ENCODE measurements at places on chromosomes 2 and 18. TPM values are rescaled to one million over a fixed set of nuclear protein-coding genes. Genes with fewer than 3 reads are reported as not detected.
A peak's percentile ranks its signal among the peaks of the same experiment; 100 is the strongest.

The PROM2 gene
- total RNA-seq: 1.4 TPM

The ERICH2 gene
- total RNA-seq: not detected

The CCDC102B gene
- total RNA-seq: 1.1 TPM

The INO80C gene
- 34.7 TPM for total RNA-seq

GRCh38 chr2:137179542-137179941, 414.2 kb downstream of the THSD7B start:
- H3K4me3 ChIP-seq: no peak overlapping the region
- no peaks in the 10 kb centered on the region for H3K36me3 ChIP-seq
- no peak overlapping the region for H3K27ac ChIP-seq
- DNase-seq: no peak
- H3K27me3 ChIP-seq: no peaks in the 10 kb centered on the region
- H3K4me1 ChIP-seq: no peaks in the 10 kb centered on the region

DNA sequence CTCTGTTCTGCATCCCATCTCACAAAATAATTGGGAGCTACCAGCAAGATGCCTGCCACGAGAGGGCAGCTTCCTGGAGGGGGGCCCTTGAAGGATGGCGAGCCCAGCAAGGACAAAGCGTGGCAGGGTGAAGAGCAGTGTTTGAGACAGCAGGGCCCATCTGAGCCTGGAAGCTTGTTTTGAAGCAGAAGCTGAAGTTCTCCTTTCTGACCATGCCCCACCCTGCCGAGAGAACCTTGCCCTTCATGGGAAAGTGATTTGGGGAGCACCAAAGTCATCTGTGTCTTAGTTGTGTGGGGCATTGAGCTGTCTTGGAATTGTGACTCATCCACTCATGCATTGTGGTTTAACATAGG, 216.3 kb downstream of the BCL11A start:
- no peaks in the 10 kb centered on the region for H3K36me3 ChIP-seq
- no peak overlapping the region for H3K4me3 ChIP-seq
- DNase-seq: peak; percentile 18
- peaks cover 2% of the 10 kb centered on the region for H3K27me3 ChIP-seq

GRCh38 chr18:69890558-69890957, 57.1 kb downstream of the CD226 start:
- peak; percentile 58 for DNase-seq
- peak overlapping the region; percentile 80 for H3K27ac ChIP-seq
- H3K4me3 ChIP-seq: peak overlapping the region; percentile 31
- no peaks in the 10 kb centered on the region for H3K27me3 ChIP-seq

DNA sequence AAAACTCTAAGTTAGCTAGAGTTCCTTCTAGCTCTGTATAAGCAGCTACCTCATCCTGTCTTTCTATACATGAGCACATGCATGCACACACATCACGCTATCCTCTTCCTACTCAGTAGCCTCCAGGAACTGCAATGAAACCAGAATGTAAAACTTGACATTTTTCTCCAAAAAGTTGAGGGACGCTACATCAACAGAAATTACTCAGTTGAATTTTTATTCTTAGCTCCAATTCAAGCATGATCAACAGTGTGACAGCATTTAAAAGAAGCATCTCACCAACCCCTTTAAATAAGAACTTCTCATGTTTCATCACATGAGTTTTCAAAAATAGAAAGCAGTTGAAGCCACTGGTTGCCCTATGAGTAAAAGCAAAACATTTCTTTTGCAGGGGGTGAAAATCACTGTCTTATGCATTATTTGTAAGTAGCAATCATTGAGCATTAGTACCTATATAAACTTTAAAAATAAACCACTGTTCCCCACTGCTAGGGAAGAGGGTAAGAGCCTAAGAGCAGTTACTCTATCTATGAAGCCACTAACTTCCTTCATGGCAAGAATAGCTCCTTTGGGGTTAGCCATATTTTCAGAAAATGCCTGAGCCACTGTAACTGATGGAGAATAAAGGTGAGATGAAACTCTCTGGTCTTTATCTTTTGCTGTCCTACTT, 77.9 kb upstream of the ARL5A start:
- H3K4me3 ChIP-seq: no peak overlapping the region
- H3K36me3 ChIP-seq: no peaks in the 10 kb centered on the region
- no peaks in the 10 kb centered on the region for H3K4me1 ChIP-seq
- peaks cover 7% of the 10 kb centered on the region for H3K27me3 ChIP-seq
- DNase-seq: no peak
- no peak overlapping the region for H3K27ac ChIP-seq

GRCh38 chr2:204738721-204739120, 193.4 kb downstream of the PARD3B start:
- H3K36me3 ChIP-seq: no peaks in the 10 kb centered on the region
- no peak overlapping the region for H3K27ac ChIP-seq
- H3K4me1 ChIP-seq: no peaks in the 10 kb centered on the region
- H3K4me3 ChIP-seq: no peak overlapping the region
- H3K27me3 ChIP-seq: peaks cover 2% of the 10 kb centered on the region

DNA sequence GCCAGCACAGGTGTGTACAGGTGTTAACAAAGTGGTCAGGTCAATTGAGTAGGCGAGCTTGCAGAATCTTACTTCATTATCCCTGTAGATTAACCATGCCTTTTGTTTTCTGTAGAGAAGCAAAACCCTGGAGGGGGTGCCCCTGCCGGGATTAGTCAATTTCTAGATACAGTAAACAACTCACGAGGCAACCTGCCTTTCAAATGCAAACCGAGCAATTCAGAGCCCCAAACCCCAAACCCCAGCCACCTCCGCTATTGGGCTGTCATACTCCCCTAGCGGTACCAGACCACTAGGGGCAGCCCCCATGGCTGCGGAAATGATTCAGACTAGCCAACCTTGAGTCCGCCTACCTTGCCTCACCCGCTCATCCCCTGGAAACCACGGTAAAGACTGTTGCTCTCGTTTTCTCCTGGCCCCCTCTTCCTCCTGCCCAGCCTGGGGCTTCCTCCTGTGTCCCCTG, 61.4 kb upstream of the KIF5C start:
- peak; percentile 85 for DNase-seq
- H3K27ac ChIP-seq: peak overlapping the region; percentile 78
- H3K36me3 ChIP-seq: no peaks in the 10 kb centered on the region
- H3K4me1 ChIP-seq: peaks cover 17% of the 10 kb centered on the region
- H3K4me3 ChIP-seq: no peak overlapping the region

- no peak for DNase-seq
- H3K4me3 ChIP-seq: no peak overlapping the region
- H3K36me3 ChIP-seq: no peaks in the 10 kb centered on the region
These were observed 379.1 kb upstream of the FIGN start for GRCh38 chr2:164114937-164115336.

DNA sequence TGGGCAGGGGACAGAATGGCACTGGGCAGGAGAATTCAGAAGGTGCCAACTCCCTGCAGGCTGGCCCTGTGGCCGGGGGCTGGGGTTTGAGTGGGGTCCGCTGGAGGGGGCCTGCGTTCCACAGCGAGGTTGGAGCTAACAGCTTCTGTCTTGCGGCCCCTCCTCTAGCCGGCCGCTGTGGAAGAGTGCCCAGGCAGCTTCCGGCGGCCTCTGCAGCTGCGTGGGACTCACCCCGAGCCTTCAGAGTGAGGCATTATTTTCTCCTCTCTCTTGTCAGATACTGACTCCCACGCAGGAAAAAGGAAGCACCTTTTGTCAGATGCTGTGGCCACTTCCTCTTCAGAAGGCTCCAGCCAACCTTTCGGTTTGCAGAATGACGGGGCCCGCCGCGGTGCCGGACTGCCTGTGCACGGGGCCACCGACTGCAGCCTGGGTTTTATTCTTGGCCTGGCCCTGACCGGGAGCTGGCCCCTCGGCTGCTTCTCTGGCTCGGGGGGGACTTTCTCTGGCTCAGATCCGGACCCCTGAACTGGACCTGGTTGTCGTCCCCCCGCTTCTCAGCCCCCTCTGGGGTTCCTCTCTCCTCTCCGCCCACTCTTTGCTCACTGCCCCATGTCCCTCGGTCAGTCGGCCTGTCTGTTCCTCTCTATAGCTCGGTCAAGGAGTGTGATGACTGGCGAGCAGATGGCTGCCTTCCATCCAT, 40.1 kb downstream of the ARHGAP25 start:
- peaks cover 81% of the 10 kb centered on the region for H3K4me1 ChIP-seq
- peak overlapping the region; percentile 96 for H3K27ac ChIP-seq
- no peaks in the 10 kb centered on the region for H3K27me3 ChIP-seq
- peak; percentile 89 for DNase-seq

DNA sequence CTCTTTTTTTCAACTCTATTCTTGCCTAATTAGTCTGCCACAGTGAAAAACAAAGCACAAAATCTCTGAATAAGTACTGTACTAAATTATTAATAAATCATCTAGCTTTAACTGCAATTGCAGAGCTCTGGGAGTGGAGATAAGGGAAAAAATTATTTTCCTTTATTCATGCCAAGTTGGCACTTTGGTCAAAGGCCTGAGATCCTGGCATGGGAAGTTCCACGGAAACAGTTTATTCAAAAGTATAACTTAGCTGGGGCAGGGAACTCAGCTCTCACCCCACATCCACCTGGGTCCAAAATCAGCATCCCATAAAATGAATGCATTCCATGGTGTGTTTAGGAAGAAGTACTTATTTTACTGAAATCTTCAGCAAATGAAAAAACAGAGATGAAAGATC, 185.2 kb upstream of the APCDD1 start:
- DNase-seq: no peak
- no peaks in the 10 kb centered on the region for H3K27me3 ChIP-seq
- no peaks in the 10 kb centered on the region for H3K36me3 ChIP-seq
- no peaks in the 10 kb centered on the region for H3K4me1 ChIP-seq

- H3K27ac ChIP-seq: no peak overlapping the region
- H3K4me3 ChIP-seq: no peak overlapping the region
- DNase-seq: no peak
These were observed 44.5 kb upstream of the KCNE4 start for GRCh38 chr2:223007531-223007930.

Measured in activated CD4-positive, alpha-beta T cell treated with anti-CD3 and anti-CD28 coated beads, Interleukin-2, amount 10 ng/mL, durations not matched to agents 24 days and 14 days (primary cell).